ENCODE measurements at places on chromosomes 3 and 15.

DNA sequence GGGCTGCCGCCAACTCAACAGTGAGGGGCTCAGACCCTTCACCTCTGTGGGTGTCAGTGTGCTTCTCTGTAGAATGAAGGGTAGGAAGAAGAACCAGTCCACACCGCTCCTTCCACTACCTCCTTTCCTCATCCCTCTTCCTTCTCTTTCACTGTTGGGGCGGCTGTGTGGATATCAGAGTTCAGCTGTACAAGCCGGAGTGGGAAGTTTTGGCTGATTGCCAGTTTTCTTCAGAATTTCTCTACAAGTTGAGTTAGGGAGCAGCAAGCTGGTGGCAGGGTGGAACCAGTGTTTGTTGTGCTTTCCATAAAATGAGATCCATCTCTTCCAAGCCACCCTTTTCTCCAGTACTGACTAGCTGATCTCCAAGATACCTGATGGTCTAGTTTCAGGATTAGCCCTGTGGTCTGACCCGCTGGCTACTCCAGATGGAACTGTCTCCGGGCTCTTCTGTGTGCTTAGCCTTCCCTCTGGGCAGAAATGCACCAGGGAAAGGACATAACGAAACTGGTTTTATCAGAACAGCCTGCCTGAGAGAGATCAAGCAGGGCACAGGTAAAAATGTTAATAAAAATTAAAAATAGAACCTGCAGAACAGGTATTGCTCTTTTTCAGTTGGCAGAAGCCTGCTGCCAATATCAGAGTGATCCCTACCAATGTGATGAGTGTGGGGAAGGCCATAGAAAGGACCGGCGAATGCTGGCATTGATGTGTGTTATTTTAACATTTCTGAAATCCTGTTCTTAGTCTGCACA is 169.9 kb upstream of the TSC22D2 start:
- no peak for DNase-seq

DNA sequence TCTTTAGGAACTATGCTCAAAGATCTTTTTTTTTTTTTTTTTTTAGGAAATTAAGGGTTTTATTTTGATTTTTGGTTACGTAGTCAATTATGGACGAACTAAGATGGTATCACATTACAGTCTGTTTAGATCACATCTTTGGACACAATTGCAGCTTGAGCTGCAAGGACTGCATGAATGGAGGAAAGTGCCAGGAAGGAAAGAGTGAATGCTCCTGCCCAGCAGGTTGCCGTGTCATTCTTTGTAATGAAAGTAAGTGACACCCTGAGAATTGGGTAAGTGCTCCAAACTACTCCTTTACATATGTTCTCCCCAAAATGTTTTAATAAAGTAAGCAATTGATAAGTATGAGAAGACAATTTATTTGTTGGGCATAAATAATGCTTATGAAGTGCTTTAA is 716.5 kb upstream of the GOLIM4 start:
- no peak for DNase-seq

GRCh38 chr3:146468671-146469149 is 651 bp downstream of the PLSCR2 start:
- DNase-seq = peak; percentile 42

GRCh38 chr3:93746-94145 is 102.8 kb upstream of the CHL1 start:
- no peak for DNase-seq

DNA sequence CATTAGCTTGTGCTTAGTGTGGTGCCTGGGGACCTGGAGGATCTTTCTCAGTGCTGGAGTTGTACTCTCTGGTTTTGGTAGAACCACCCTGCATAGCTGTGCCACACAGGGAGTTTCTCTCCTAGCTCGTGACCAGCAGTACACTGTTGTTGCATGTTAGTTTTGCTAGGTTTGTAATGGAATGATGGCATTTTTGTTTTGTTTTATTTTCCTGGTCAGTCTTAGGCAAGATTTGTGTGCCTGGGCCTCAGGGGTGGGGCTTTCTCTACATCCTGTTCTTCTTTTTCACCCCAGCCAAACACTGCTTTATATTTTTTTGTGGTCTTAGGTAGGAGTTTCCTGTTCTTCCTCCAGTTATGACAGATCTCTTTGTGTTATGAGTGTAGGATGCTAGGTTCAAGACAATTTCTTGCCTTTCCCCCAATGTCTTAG is 534.5 kb upstream of the KCNMB2 start:
- DNase-seq = no peak

DNA sequence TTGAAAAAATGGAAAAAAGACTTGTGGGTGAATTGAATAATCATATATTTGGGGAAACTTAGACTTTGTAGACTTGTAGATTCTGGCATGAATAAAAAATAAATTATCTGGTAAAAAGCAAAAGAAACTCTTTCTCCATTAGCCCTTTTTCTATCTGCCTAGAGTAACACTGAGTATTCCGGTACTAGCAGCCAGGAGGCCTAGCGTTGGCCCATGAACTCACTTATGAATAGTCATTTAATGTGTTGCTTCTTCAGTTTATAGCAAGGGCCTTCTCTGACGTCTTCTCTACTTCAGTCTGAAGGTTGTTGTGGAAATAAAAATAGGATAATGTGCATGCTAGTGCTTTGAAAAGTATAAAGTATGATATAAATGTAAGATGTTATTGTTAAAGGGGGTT is 851.2 kb upstream of the NR2F2 start:
- no peak for DNase-seq

DNA sequence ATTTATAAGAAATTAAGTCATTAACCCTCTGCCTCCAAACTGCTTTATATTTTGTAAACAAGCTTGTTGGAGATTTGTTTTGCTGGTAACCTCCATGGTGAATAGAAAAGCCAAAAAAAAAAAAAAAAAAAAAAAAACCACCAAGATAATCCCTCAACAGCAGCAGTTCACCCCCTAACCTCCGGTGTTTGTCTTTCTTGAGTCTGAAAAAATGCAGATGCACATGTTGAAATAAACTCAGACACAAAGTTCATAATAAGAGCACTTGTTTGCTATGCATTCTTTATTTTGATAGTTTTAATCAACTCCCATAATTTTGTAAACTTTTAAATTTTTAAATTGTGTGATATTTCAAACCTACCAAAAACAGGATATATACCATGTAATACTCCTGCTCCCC is 1.8 kb upstream of the PLCH1 start:
- no peak for DNase-seq

DNA sequence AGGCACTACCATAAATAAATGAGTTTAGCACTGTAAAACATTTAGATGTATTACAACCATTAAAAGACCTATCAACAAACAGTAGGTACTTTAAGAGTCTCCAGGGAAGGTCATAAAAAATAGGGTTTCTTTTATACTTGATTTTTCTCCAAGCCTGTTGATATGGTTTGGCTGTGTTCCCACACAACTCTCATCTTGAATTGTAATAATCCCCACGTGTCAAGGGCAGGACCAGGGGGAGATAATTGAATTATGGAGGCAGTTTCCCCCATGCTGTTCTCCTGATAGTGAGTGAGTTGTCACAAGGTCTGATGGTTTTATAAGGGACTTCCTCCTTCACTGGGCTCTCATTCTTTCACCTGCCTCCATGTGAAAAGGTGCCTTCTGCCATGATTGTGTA is 468.9 kb upstream of the UBE2E2 start:
- DNase-seq = no peak

GRCh38 chr15:61750271-61751084 is 309.8 kb downstream of the VPS13C start:
- DNase-seq = no peak

DNA sequence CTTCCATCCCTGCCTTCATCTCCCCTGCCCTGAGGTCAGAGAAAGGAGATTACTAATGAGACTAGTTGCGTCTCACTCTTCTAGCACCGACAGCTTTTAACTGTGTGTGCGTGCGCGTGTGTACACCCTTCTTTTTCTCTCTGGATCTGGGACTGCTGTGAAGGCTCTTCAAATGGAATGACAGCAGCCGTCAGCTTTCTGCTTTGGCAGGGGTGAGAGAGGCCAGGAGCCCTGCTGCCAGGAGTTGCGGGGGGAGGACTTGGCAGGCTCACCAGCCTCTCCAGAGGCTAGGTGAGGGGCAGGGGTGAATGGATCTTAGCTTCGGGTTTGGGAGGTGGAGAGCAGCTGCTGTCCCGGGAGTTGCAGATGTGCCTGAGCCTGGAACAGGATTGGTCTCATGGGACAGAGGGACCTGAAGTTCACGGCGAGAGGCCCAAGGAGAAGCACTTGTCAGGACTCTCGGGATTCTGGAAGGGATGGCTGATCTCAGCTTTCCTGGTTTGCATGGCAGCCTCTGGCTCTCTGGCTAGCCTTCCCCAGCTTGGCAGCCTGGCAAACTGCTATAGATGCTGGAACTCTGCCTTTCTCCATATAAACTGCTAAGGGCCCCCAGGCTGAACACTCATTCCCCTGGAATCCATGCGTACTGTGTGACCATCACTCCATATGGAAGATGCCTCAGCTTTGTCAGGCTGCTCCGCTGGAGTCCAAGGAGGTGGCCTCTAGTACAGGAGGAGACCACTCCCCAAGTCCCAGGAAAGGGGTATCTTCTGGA is 16.6 kb downstream of the TEX264 start:
- DNase-seq = no peak

DNA sequence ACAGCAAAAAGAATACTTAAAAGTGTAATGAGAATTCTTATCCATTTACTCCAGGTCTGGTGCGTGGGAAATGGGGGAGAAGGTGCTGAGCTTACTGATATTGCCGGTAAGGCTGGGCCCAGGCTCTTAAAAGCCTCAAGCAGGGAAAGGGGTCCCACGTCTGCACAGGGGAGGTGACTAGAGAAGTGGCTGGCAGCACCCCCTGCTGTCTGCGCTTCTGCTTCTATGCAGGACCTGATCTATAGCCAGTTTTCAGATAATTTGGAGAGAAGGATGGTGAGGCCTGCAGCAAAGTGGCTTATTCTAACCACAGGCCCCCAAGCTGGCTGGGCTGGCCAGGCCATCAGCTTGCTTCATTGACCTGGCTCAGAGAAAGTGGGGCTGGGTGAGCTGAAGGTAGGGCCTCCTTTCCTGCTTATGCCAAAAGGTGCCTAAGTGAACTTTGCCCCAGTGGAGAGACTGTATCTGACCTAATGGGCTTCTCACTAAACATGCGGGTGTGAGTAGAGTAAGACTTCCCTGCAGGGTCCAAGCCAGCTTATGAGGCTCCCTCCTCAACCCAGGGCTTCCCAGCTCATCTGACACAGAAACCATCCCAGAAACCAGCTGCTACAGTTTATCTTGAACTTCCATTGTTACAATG is 30.9 kb upstream of the ATP1B3 start:
- DNase-seq = no peak

- no peak for DNase-seq
These were observed 456.2 kb upstream of the THBS1 start for GRCh38 chr15:39124553-39125171.

- DNase-seq = peak; percentile 79
These were observed 5.3 kb downstream of the ARL6IP5 start for GRCh38 chr3:69090021-69090420.

DNA sequence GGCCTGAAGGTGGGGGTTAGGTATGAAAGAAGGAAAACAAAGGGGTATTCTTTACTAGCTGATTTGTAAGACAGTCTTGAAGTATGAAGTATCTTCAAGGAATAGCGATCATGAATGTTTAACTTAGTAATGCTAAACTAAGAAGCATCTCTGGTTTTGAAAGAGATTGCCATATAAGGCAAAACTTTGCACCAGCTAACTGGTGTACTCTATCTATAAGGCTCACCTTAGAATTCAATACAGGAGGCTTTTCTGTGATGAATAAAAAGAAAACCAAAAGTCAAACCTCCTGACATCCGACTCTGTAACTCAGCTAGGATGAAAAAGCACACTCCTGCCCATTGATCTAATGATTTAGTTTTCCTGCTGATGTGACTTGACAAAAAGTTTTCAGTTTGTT is 54.7 kb downstream of the FOXP1 start:
- no peak for DNase-seq

- no peak for DNase-seq
These were observed 21.1 kb downstream of the CCDC32 start for GRCh38 chr15:40543631-40544294.

GRCh38 chr3:136929977-136930670 is 27.7 kb upstream of the IL20RB start:
- DNase-seq = peak; percentile 69

DNA sequence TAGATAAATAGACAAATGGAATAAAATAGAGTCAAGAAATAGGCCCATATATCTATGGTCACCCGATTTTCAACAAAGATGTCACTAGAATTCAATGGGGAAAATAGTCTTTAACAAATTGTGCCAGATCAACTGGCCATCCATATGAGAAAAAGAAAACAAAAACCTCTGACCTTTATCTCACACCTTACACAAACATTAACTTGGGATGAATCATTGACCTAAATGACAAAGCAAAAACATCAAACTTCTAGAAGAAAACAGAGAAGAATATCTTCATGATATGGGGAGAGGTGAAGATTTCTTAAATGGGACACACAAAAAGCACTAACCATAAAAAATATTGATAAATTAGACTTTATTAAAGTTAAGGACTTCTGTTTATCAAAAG is 31.9 kb downstream of the ITGA11 start:
- peak; percentile 48 for DNase-seq

DNA sequence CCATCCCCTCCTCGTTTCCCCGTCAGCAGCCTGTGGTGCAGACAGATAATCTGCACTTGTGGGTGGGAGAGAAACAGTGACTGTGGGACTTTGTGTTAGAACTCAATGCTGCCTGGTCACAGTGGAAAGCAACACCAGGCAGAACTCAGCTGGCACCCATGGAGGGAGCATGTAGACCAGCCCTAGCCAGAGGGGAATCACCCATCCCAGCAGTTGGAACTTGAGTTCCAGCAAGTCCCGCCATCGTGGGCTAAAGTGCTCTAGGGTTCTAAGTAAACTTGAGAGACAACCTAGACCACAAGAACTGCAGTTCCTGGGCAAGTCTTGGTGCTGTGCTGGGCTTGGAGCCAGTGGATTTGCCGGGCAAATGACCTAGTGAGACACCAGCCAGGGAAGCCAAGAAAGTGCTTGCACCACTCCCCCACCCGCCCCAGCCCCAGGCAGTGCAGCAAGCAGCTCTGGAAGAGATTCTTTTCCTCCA is 24.4 kb downstream of the ISG20 start:
- no peak for DNase-seq

- DNase-seq = peak; percentile 7
These were observed 103.7 kb downstream of the MEX3B start for GRCh38 chr15:81942157-81942556.

GRCh38 chr3:193589129-193589528 is 3.9 kb upstream of the OPA1 start:
- no peak for DNase-seq

DNA sequence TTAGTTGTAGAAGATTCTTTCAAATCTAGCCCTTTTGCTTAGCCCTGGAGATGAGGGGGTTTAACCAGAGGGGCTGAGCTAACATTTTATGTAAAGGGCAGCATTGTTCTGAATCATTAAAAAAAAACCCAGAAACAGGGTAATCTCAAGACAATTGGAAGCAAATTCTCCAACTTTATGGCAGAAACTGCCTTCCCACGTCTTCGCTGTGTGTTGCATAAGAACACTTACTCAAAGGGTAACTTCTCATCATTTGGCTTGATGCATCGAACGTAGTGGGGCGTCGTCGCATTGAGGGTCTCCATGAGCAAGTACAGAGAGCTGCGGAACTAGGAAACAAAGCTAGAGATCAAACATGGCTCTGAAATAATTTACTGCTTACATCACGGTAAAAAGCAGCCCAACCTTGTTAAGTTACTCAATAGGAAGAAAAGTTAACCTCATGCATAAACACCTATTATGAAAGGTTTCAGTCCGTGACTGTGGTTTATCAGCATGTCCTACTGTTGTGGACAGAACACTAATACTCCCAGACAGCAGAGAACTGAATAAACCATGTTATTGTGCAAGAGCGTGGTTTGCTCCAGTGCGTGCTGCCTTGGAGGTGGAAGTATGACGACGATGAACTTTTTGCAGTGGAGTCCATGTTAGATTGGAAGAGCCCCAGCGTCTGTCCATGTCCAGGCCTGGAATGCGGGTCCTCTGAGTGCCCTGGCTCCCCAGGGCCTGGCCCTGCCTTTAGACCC is 48.7 kb downstream of the MYO5C start:
- DNase-seq = peak; percentile 100

All from amniotic epithelial cell (primary cell).